Neural crest cell (in vitro differentiated cells): ENCODE measurements at places on chromosomes 2 and 18.
A peak's percentile ranks its signal among the peaks of the same experiment; 100 is the strongest.

DNA sequence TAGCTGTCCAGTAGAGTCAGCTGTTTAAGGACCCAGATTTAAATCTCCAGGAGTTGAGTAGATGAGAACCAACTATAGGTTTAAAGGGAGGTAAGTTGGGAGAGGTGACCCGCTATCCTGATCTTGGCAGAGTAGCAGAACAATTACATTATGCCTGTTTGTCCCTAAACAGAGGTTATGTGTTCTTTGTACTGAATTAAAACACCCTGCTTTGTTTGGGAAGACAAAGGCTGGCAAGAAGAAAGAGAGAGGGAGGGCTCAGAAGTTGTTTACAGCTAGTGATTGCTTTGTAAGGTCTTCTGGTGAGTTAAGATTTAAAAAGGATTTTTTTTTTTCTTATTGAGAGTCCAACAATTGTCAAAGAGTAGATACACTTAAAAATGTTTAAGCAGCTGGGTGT is 37.3 kb downstream of the USP14 start:
- no peak for DNase-seq
- no peaks in the 10 kb centered on the region for H3K4me1 ChIP-seq
- no peak overlapping the region for H3K4me3 ChIP-seq
- no peak overlapping the region for H3K27ac ChIP-seq

DNA sequence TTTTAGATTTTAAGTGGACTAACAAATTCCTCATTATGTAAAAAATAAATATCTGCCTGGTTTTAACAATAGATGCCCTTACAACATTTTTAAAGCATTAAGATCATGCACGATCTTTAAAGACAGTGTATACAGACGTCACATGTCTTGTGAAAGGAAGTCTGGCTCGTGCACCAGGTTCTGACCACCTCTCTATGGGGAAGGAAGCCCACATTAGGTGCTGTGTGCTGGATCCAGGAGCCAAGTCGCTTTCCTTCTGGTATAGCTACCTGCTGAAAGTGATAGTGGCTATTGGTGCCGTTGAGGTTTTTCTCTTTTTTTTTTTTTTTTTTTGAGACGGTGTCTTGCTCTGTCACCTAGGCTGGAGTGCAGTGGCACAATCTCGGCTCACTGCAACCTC is 116.5 kb downstream of the NCK2 start:
- H3K27ac ChIP-seq, result no peak overlapping the region
- no peaks in the 10 kb centered on the region for H3K27me3 ChIP-seq
- H3K4me3 ChIP-seq, result no peak overlapping the region
- peaks cover 4% of the 10 kb centered on the region for H3K36me3 ChIP-seq

GRCh38 chr2:237717366-237718276 is 81.0 kb upstream of the RBM44 start:
- no peaks in the 10 kb centered on the region for H3K27me3 ChIP-seq
- no peak overlapping the region for H3K4me3 ChIP-seq
- DNase-seq, result no peak

- H3K27me3 ChIP-seq, result no peaks in the 10 kb centered on the region
- H3K4me3 ChIP-seq, result no peak overlapping the region
- peaks cover 13% of the 10 kb centered on the region for H3K36me3 ChIP-seq
- DNase-seq, result no peak
Observed at GRCh38 chr2:216149741-216150140, 40.6 kb downstream of the XRCC5 start.

DNA sequence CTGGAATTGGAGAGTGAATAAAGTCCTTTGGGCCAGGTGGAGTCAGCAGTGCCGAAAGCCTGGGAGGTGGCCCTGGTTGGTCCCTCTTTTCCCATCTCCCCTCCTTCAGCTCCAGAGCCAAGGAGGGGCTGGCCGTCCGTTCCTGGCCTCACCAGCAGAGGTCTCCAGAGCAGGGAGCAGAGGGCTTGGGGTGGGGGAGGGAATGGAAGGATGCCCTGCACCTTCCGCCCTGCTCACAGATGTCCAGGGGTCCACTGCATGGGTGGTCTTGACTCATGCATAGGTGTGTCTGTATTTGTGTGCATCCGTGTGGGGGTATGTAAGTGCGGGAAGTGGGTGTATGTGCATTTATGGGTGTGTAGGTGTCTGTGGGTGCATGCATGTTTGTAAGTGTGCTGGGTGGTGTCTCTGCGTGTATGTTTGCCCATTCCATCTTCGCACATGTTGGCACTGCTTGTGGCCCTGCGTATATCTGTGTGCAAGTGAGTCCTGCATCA is 201.8 kb downstream of the ZFP36L2 start:
- H3K36me3 ChIP-seq, result peaks cover 10% of the 10 kb centered on the region
- H3K4me3 ChIP-seq, result no peak overlapping the region
- no peaks in the 10 kb centered on the region for H3K27me3 ChIP-seq
- peaks cover 59% of the 10 kb centered on the region for H3K4me1 ChIP-seq
- H3K27ac ChIP-seq, result no peak overlapping the region

DNA sequence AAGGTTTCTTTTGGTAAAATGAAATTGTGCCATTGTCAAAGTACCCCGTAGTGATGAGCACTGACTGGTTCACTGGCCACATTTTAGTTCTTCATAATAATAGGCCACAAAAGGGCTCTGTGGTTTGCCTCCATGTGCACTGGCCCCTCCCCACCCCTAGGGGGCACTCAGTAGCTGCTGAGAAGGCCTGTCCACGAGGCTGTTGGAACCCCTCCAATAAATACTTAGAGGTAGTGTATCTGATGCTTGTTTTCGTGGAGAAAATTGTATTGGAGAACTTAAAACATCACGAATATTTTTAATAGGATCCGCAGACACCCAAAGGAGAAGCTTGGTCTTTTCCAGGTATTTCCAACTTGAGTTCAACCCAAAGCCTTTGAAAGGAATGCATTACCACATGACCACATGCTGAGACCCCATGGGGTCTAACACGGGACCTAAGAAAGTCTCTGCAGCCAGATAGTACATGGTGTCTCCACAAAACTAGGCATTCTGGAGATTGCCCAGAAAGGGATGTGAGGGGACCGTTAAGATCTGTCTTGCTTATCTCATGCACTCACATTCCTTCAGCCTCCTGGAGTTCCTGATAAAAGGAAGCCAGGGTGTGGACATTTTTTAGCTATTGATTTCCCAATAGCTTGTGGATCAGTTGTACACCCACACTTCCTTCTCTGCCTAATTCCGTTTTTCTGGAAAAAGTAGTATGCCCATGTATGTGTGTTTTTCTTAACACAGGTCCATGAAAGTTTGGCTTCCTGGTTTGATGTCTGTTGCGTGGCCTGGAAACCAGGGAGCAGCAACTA is 28.5 kb upstream of the NOSTRIN start:
- H3K27me3 ChIP-seq, result no peaks in the 10 kb centered on the region
- peak; percentile 14 for DNase-seq
- no peak overlapping the region for H3K4me3 ChIP-seq
- no peaks in the 10 kb centered on the region for H3K4me1 ChIP-seq
- H3K27ac ChIP-seq, result no peak overlapping the region

DNA sequence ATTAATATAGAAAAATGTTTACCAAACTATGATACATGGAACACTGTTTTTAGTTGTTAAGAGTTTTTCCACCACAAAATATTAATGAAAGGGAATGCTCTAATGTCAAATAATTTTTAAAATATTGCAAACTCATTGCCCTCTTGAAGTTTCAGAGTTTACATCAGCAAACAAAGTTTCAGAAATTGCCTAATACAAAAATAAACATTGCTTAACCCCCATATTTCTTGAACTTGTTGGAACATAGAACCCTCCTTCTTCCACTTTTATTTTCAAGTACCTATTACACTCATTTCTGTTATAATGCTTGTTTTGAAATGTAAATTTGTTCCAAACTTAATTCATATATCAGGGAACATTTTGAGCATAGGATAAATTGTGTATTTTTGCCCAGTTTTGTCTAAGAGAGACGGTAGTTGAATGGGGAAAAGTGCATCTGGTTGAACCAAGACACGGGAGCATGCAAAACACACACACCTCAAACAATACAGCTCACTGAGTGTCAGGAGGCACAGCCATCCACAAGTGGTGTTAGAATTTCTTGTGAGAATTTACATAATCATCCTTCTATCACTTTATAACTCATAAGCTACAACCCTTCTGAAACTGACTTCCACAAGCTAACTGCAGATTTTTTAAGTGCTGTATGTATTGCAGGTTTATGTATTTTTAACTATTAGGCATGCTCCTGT is 5.3 kb upstream of the MC4R start:
- no peaks in the 10 kb centered on the region for H3K36me3 ChIP-seq
- no peak overlapping the region for H3K4me3 ChIP-seq
- H3K4me1 ChIP-seq, result peaks cover 7% of the 10 kb centered on the region

DNA sequence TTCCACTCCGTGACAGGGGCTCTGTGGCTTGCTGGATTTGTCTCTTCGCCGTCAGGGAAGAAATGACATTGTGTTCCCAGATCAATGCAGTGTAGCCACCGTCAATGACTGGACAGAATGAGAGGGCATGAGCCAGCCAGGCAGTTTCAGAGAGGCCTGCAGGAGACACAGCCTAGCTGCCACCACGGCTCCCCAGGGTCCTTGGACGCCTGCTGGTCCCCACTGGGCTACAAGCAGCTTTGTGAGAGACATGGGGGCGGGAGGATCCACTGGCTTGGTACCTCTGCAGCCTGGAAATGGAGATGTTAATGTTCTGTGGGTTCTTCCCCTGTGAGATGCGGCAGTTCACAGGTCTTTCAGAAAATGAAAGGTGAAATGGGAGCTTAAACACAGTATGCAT is 12.1 kb upstream of the AMER3 start:
- H3K36me3 ChIP-seq, result no peaks in the 10 kb centered on the region
- DNase-seq, result no peak
- no peak overlapping the region for H3K4me3 ChIP-seq
- H3K27me3 ChIP-seq, result peaks cover 8% of the 10 kb centered on the region
- H3K4me1 ChIP-seq, result peaks cover 24% of the 10 kb centered on the region
- no peak overlapping the region for H3K27ac ChIP-seq

- peak overlapping the region; percentile 39 for H3K27ac ChIP-seq
- no peaks in the 10 kb centered on the region for H3K27me3 ChIP-seq
- H3K4me3 ChIP-seq, result peak overlapping the region; percentile 99
- H3K4me1 ChIP-seq, result peaks cover 61% of the 10 kb centered on the region
Observed at GRCh38 chr2:38599706-38600105, 3.0 kb downstream of the HNRNPLL start.
